ENCODE measurements at places on chromosomes 16 and 17.

DNA sequence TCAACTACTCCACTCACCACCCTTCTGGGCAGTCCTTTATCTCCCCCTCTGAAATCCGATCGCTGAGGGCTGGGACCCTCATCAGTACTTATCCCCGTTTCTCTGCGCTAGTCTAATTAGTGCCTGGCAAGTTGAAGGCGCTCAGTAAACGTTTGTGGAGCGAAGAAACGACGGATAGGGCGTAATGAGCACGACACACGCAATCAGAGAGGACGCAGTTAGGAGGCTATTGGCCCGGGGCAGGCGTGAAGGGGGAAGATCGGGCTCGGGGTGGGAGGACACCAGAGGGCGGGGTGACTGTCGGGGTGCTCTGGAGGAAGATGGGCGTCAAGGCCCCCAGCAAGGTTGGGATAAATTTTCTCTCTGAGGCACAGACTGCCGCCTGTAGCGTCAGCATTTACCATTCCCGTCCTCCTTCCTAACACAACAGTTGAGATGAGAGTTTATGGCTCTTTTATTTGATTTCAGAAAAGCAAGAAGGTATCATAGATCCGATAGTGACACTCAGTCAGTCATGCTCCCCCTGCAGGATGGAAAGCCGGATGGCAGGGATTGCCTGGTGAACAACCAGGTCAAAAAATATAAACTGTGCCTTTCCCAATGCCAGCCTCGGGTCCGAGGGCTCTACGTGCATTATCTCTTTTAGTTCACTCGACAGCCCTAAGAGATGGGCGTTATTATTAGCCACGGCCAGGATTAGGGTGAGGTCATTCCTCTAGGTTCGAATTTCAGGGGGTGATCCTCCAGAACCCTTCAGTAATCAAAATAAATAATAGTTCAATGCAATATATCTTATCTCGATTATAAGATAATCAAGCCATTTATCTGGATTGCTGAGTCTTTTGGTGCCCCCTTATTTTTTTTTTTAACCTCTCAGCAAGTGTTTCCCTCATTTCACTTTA lies 9.5 kb upstream of the ARL4D start:
- peak; percentile 74 for DNase-seq

DNA sequence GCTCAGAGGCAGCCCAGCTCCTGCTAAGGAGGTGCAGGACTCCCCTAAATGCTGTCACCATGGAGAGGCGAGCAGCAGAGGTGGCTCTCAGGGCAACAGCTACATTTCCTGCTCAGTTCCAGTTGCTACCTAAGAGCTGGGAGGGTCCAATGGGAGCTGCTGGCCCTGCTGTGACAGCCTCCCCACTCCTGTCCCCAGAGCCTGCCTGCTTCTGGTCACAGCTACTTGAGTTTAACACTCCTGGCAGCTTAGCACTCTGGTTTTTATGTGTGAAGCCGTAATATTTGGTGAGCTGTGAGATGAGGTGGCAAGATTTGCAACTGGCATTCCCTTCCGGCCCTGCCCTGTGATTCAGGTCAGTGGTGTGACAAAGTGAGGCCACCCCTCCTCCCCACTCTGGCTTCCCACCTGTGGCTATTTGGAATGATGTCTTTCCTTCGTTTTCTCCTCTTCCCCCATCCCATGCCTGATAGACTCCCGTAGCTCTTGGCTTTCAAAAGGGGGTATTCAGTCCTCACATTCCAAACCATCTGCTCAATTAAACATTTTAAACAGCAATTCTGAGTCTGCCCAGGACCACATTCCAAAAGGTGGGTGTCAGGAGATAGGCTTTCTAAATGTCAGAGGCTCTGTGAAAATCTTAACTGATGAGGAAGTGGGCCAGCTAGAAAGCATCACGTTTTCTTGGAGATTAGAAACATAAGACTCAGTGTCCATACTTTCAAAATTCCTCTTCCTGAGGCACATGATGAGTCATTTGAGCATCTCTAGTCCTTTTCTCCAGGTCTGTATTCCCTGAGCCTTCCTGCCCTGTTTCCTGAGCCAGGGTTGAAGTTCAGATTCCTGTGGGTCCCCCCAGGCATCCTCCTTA lies 42.6 kb upstream of the SKAP1 start:
- no peak for DNase-seq

GRCh38 chr17:70945386-70945785 lies 776.1 kb downstream of the KCNJ2 start:
- DNase-seq = no peak

GRCh38 chr16:17566075-17566474 lies 95.3 kb upstream of the XYLT1 start:
- no peak for DNase-seq

GRCh38 chr16:68077866-68078700 lies 7.1 kb upstream of the NFATC3 start:
- no peak for DNase-seq

GRCh38 chr17:81002409-81003361 lies 11.0 kb downstream of the CHMP6 start:
- no peak for DNase-seq

DNA sequence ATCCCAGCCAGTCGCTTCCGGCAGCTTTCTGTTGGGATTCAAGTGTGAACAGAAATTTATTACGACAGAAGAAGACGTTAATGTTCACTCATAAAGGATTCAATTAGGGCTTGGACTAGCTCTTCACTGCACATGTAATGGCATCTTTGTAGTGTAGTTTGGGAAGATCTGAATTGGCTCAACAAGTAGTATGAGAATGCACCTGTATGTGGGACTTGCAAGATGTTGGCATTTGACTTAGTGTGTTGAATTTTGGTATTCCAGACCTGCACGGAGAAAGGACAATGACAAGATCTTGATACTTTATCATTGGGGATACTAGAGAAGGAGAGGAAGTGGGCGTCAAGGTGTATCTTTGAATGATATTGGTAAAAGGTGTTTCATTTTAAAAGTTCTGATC lies 1.2 kb downstream of the PSMD11 start:
- DNase-seq = no peak

DNA sequence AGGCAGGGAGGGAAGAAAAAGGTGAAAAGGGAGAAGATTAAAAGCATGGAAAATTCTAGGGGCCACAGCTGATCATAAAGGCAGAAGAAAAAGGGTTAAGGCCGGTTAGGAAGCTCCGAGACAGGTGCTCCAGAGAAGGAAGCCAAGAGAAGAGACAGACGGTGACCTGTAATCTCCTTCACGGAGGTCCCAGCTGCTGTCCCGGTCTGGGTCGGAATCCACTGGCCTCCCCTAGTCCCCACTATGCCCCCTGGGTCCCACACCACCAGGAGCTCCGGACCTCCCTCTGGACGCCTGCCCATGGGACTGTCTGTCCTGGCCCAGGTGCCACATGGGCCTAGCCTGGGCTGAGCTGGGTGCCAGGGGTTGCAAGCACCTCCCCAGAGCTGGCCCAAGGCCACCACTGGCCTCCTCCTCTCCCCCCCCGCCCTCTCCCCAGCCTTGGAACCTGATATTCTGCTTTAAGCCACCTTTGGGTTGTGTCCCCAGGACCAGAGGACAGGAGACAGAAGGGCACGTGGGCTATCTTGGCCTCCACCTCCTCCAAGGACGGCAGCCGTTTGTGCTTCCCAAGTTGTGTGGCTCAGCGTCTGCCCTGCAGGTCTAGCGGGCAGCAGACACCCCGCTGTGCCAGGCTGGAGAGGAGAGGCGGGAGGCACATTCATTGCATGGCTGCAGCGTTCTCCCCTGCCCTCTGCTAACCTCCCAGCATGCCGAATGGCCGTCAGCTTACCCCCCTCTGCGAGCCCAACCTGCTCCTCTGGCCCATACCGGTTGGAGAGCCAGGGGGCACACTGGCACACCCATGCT lies 102.4 kb downstream of the ENGASE start:
- DNase-seq = no peak

DNA sequence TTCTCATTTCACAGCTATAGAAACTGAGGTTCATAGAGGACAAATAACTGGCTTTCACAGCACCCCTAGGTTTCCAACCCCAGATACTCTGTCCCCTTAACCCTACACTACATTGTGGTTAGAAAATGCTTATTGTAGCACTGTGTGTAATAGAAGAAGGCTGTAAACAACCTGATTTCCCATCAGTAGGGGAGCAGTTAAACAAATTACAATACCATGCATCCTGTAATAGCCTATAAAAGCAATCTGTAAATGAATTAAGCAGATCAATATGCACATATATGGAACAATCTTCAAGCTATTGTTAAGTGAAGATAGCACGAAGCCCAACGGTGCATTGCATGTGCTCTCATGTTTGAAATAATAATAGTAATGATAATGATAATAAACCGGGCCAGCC lies 39.2 kb upstream of the XPO6 start:
- no peak for DNase-seq

DNA sequence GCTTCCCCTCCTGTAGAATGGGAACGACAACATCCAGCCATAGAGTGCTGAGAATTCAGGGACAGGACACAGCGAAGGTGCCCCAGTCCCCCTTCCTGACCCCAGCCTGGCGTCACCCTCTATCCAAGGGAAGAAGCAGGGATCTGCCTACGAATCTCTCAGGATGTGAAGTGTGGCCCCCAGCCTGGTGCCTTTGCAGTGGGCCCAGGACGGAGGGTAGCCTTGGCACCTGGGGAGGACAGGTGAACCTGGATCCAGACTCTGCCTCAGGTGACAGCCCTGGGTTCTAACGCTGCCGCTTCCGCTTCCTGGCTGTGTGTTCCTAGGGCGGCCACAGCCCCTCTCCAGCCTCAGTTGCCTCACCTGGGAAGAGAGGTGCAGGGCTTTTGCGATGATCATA lies 36.4 kb downstream of the JPH3 start:
- no peak for DNase-seq

DNA sequence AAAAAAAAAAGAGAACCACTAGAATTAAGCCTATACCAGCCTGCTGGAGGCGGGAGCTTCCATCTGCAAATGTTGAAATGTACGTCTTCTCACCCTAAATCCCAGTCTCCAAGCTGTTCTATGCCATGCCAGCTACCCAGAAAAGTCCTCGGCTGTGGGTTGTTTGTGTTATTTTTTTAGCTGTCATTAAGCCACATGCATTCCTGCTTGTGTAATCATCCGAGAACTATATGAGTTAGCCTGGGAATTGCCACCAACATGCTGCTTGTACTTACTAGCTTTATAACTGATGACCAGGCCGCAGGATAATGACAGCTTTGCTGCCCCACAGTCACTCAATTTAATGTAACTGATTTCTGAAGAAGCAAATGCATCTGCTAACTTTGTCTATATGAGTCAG lies 313.9 kb upstream of the SALL1 start:
- DNase-seq = no peak

DNA sequence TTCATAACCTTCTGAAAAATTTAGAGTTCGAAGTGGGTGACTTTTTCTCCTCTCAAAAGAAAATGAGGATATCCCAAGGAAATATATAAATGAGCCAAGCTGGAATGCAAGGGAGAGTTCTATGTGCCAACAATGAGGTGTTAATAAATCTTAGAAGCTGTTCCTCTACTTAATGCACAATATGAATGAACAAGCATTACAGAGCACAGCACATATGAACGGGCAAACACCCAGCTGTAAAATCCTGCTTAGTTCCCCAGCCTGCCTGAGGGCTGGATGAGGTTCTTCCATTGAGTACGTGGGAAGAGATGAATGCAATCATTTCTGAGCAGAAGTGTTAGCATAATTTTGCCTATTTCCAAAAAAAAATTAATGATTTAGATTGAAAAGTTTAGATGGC lies 58.1 kb downstream of the WDR59 start:
- no peak for DNase-seq

- DNase-seq = no peak
Measured at GRCh38 chr17:63447471-63448009, 1.4 kb upstream of the CYB561 start.

GRCh38 chr16:22191532-22192260 lies 14.4 kb upstream of the EEF2K start:
- peak; percentile 19 for DNase-seq

DNA sequence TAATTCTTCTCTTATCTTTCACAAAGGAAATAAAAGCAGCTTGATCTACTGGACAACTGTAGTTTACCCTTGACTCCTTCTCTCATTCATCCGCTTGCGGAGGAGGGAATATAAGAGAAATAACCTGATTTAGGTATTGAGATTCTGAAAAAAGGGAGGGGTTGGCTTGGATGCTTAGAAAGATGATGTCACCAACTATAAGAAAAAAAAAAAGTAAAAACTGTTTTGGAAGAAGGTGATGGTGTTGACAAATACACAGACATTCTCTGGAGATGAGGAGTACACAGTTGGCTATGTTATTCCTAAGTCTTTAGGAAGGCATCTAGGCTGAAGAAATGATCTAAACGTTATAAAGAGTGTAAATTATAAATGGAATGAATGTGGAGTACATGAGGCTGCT lies 103.3 kb downstream of the TMEM114 start:
- DNase-seq = no peak

DNA sequence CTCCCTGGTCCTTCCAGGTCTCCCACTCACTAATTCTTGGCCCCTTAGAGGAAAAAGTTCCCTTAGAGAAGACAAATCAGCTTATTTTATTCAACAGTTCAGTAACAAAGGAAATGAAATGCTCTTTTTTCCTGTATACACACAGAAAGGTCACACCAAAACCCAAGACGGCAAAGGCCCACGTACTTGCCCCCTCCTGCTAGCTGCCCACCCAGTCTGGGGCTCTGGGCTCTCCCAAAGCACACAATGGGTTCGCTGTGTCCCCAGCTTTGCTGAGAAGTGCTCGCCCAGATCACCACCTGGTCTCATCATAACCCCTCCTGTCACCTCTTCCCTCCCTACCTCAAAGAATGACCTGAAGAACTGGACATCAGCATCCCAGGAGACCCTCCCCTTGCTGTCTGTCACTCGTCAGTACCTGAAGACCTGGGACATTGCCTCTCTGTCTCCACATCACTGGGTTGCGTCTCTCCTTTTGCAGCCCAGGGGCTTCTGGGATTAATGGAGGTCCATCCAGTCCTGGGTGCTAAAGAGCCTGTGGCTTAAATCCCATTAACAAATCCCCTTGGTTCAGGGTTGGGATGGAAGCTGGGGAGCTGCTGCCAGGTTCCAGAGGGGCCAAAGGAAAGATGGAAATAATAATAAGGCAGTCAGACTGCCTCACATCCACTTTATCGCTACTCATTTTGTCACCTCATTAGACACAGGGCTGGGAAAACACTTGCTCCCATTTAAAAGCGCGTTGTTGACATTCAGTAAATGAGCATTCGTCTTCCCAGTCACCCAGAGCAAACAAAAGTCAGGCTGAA lies 3.3 kb downstream of the SLC6A4 start:
- no peak for DNase-seq

DNA sequence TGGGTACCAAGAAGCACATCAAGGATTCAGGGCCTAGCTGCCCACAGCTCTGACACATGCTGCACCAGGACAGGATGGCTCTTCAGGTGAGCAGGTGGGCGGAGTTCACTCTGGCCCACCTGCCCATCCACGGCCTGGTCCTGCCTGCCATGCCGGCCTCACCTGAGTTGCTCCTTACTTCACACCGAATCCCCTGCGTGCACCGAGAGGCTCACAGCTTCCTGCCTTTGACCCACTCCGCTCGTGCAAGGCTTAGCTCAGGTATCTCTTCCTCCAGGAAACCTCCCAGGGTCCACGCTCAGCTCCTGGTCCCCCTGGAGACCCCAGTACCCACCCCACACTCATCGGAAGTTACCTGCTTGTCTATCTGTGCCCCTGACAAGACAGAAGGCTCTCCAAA lies 21.6 kb upstream of the TNRC6C start:
- no peak for DNase-seq

Measured in stimulated activated CD4-positive, alpha-beta T cell treated with anti-CD3 and anti-CD28 coated beads, Interleukin-4, amount 100 ng/mL, for 4 hours (primary cell).